Activated CD4-positive, alpha-beta memory T cell treated with anti-CD3 and anti-CD28 coated beads for 36 hours (primary cell): ENCODE measurements at places on chromosomes 3 and 15.

GRCh38 chr3:170346481-170347392 is 10.8 kb upstream of the SKIL start:
- no peak for DNase-seq

- peak; percentile 60 for DNase-seq
Observed at GRCh38 chr3:48990636-48991469, 812 bp downstream of the P4HTM start.

- DNase-seq: no peak
Observed at GRCh38 chr3:14875411-14876175, 56.8 kb downstream of the FGD5 start.

DNA sequence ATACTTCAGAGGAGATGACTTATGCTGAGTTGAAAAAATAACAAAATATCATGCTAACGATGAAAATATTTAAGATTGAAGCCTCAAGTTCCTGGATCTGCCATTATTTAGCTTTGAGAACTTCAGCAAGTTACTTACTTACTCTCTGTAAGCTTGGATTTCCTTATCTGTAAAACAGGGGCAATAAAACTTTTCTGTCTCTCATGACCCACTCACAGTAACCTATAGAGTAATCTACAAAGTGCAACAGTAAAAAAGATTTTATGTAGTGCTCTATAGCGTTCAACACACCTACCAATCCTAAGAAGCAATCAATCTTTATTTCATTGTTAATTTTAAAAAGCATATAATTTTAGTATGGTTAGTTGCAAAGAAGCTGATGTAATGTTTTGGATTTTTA is 478.6 kb downstream of the ZIC1 start:
- no peak for DNase-seq

- DNase-seq: no peak
Observed at GRCh38 chr15:99409560-99409959, 156.2 kb upstream of the MEF2A start.

- DNase-seq: no peak
Observed at GRCh38 chr3:2390926-2391532, 292.4 kb downstream of the CNTN4 start.

GRCh38 chr15:45469441-45469840 is 53.1 kb downstream of the SLC30A4 start:
- no peak for DNase-seq

DNA sequence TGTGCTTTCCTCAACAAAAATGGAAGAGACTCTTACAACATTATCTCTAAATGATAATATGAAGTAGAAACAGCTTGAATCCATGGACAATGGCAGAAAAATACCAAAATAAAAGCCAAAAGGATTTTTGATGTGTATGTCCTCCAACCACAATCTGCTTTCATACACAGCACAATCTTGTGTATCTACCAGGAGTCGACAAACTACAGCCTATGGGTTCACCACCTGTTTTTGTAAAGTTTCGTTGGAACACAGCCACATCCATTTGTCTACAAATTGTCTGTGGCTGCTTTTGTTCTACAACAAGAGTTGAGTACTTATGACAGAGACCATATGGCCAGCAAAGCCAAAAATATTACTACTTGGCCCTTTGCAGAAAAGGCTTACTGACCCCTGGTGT is 88.7 kb upstream of the UBE2E2 start:
- no peak for DNase-seq

- no peak for DNase-seq
Observed at GRCh38 chr3:173905381-173905780, 507.8 kb downstream of the NLGN1 start.

- DNase-seq: no peak
Observed at GRCh38 chr3:166420071-166420470, 582.8 kb upstream of the BCHE start.

GRCh38 chr15:99252326-99252725 is 1.0 kb downstream of the LRRC28 start:
- no peak for DNase-seq
